ENCODE measurements at places on chromosomes 1 and 21.

DNA sequence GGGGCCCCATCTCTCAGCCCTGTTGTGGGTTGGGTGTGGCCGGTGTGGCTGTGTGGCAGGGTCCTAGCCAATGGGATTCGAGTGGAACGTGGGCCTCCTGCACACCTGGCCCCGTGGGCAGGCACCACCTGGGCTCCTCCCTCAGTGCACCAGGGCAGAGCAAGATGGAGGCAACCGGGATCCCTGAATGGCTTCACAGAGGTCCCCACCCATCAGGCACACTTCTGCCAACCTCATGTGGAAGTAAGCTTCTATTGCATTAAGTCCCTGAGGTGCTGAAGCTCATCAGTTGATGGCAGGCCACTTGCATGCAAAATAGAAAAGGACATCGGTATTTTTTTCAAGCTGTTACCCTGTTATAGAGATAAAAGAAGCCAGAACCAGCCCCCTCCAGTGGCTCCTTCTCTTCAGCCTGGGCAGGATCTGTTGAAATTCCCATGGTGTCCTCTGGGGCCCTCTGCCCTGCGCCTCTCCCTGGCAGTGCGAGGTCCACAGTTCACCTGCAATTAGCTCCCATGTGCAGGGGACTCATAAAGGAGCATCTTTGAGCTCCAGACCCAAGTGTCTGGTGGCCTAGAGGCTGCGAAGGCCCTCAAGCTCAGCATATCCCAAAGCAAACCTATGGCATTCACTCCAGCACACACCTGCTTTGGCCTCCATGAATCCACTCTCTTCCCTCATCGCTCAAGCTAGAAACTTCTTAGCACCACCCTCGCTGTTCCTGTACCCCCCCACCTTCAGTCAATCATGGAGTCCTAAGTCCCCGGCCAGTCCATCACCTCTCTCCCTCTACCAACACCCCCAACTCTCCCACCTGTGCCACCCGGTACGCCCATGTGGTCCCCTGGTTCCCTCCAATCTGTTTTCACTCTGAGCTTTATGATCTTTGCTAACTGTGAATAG lies 2.1 kb upstream of the SLC45A1 start:
- DNase-seq: no peak

- DNase-seq: no peak
These were observed 5.6 kb upstream of the RD3 start for GRCh38 chr1:211497489-211498045.

DNA sequence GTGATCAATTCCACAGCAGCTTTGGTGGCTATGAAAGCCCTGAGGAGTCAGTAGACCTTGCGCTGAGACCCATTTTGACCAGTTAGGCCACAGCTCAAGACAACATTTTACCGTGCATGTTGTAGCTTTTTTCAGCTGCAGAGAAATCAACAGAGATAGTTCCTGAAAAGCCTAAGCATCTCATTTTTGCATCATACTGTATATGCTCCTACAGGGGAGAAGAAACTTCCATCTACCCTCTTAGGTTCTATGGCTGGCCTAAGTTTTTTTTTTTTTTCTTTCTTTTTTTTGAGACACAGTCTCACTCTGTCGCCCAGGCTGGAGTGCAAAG lies 24.8 kb upstream of the EYA3 start:
- no peak for DNase-seq

- no peak for DNase-seq
These were observed 4.5 kb upstream of the FAM177B start for GRCh38 chr1:222732216-222733159.

DNA sequence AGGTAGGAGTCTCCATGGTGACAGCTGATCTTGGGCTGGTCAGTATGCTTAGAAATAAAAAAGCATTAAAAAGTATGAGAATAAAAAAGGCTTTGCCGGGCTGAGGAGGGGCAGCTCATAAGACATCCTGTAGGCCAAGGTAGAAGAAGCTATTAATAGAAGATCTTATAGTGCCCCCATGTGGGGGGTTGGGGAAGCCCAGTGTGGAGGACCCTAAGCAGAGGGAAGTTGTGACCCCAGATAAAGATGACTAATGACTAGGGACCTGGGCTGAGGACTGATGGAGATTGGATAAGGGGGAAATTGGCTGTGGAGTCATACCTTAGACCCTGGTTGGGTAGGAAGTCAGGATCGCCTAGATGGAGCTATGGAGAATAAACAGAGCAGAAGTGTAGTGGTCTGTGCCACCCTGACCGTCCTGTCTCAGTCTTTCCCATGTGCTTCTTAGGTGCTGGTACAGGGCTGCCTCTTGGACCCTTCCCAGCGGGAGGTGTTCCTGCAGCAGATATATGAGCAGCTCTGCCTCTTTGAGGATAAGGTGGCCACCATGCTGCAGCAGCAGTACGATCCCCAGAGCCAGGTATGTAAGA lies 25.0 kb downstream of the SZT2 start:
- peak; percentile 49 for DNase-seq

DNA sequence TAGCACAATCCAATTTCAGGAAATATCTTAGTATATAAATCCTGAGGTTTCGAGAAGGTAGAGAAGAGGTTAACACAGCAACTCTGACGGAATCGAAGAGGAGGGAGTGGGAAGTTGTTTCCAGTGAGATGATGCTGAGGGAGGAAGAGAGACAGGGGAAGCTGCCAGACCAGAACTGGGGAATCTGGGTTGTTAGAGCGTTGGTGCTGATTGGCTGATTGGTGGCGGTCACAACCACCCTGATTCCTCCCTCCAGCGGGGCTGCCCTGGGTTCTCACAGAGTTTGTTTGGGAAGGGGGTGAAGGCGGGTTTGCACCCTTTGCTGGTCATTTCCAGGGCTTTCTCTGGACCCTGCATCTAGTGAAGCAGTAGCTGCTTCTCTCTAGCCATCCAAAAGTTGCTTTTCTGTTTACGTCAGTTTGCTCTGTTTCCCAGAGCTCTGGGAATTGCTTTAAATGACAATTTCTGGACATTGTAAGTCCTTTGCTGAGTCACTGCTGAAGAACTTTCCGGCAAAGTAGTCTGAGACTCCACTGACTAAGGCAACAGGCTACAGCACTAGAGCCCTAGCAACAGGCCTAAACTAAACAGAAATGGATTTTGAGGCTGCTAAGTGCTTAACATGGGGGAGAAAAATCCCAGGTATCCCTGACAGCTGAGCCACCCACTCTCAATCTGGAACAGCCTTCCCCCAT lies 90.1 kb downstream of the TENT5C start:
- DNase-seq: peak; percentile 84

- DNase-seq: peak; percentile 14
These were observed 46.9 kb upstream of the ADAM30 start for GRCh38 chr1:119943216-119943615.

All from fibroblast of upper back skin (primary cell).